DMS79 treated with DMSO at 0.1 percent for 48 hours (cell line): ENCODE measurements at places on chromosomes 5 and 9.

GRCh38 chr9:69292078-69292477 lies 32.9 kb upstream of the ENTREP1 start:
- no peak for DNase-seq

DNA sequence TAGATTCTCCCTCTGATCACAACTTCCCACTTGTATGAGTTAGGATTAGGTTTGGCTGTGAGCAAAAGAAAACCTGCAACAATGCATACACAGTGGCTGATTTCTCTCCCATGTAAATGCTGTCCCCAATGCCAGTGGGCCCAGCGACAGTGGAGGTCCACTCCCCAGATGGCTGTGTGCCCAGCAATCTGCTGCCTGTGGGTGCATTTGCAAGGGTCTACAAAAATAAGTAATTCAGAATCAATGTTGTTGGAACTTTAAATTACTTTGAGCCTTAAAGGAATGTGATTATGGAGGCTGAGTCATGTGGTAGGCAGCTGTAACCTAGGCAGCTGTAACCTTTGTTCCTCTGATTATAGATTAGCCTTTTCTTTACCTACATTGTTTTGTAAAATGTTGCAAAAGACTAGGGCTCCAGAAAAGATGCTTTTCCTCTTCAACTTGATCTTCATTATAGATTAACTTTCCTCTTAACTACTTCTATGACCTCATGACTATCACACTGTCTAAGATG lies 14.2 kb upstream of the MXD3 start:
- no peak for DNase-seq

- DNase-seq, result no peak
Measured at GRCh38 chr9:117815315-117815714, 111.1 kb downstream of the TLR4 start.

- DNase-seq, result no peak
Measured at GRCh38 chr5:58075907-58076306, 384.0 kb downstream of the PLK2 start.

- DNase-seq, result no peak
Measured at GRCh38 chr9:20940447-20941173, 90.8 kb downstream of the HACD4 start.

DNA sequence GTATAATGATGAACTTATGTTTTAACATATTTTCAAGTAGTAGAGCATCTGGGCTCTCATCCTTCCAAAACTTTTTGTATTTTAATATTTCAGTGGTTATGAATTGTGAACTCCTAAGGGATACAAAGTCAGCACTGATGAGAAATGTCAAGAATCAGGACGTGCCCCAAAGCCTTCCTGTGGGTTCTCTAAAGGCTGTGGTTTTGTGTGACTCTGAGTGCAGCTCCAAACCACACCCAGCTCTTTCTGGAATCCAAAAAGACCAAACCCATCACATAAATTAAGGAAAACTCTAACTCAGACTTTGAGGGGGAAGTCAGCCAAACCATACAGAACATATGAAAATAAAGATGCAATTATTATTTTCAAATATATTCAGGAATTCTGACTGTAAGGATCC lies 40.8 kb upstream of the SMU1 start:
- DNase-seq, result no peak

- no peak for DNase-seq
Measured at GRCh38 chr5:107815109-107815508, 144.4 kb upstream of the EFNA5 start.

DNA sequence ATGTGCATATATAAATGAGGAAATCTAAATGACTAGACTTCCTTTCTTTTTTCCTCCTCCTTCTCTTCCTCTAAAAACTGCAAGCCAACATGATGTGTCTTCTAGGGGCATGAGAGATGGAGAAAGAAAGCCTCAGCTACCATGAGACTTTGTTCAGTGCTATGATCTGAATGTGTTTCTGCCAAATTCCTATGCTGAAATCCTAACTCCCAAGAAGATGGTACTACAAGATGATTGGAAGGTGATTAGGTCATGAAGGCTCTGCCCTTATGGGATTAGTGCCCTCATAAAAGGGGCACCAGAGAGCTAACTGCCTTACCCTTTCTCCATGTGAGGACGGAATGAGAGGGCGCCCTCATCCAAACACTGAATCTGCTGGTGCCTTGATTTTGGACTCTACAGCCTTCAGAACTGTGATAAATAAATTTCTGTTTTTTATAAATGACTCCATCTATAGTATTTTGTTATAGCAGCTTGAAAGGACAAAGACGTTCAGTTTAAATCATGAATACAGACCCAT lies 72.2 kb upstream of the IL6ST start:
- no peak for DNase-seq

DNA sequence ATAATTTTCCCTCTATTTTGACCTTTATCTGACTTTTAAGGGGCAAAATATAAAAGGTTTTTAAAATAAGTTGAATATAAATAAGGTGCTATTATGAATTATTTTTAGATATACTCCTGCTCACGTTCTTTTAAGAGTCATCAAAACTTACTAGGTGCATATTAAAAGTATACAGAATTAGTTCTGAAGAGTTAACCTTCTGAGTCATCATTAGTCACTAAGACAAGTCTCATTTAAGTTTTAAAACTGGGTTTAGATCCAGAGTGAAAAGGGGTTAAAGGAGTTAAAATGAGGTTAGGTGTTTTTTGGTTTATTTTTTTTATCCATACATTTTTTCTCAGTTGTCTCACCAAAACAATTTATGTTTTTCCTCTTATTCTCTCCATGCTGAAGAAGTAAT lies 41.7 kb downstream of the SMIM15 start:
- no peak for DNase-seq

GRCh38 chr5:107428303-107428813 lies 242.4 kb downstream of the EFNA5 start:
- DNase-seq, result no peak

- no peak for DNase-seq
Measured at GRCh38 chr9:112411626-112412027, 31.7 kb downstream of the HSDL2 start.

GRCh38 chr5:169706071-169706470 lies 69.0 kb downstream of the DOCK2 start:
- DNase-seq, result no peak

- DNase-seq, result no peak
Measured at GRCh38 chr9:87620731-87621322, 105.1 kb upstream of the CTSL start.

DNA sequence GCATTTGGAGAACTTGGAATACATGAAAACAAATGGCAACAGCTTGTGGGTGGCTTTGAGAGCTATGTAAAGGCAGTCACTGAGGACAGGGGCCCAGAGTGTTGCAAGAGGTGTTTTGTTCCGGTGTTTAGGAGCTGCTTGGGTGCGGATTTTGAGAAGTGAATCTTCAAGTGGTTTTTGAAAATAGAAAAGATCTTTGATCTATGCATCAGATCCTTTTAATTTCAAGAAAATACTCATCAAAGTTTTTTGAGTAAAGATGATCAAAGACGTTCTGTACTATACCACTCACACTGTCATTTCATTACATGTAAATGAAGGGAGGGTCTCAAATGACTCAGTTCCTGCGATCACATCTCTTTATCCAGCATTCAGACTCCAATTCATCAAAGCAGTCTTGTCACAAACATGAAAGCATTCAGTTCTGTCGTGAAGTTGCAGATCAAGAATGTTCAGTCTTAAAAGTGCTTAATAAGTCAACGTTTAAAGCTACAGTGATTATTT lies 112.5 kb downstream of the WDR41 start:
- no peak for DNase-seq

DNA sequence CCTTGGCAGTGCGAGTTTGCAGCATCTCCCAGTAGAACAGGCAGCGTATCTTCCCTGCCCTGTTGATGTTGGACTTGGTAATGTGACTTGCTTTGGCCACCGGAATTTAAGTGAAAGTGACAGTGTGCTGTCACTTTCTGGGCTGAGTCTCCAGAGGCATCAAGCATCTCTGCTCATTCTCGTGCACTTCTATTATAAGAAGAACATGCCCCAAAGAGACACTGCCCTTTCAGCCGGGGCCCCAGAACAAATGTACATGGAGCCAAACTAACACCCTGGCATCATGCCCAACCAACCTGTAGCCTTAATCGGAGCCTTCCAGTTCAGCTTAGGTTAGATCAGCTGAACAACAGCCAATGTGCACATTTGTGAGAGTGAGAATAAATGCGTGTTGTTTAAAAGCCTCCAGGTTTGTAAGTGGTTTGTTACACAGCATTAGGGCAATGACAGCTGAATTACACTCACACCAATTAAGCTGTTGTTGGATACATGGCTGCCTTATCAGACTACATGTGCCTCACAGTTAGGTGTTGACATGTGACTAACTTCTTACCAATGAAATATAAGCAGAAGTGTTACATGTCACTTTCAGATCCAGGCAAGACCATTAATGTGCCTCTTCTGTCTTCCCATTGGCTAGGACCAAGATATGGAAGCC lies 22.1 kb upstream of the FRMD3 start:
- DNase-seq, result no peak

GRCh38 chr9:18588002-18588401 lies 114.0 kb downstream of the ADAMTSL1 start:
- no peak for DNase-seq

DNA sequence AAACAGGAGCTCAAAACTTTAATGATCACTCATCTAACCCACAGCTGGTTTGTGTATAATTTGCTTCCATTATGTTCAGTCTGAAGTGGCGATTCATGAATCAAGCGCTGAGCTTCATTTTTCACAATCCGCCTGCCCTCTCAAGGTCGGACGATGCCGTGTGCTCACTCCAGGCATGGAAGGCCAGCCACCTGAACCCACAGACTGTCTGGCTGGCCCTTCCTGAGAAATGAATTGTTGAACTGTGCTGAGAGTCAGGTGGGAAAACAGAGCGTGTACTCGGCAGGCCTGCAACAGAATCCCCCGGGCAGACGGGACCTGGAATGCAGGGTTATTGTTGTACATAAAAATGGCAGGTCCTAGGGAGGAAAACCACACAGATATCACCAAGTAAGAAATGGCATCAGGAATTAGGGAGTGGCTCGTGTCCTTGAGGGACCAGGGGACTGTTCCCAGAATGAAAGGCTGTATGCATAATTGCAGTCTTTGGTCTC lies 375.7 kb downstream of the IRX2 start:
- peak; percentile 70 for DNase-seq

DNA sequence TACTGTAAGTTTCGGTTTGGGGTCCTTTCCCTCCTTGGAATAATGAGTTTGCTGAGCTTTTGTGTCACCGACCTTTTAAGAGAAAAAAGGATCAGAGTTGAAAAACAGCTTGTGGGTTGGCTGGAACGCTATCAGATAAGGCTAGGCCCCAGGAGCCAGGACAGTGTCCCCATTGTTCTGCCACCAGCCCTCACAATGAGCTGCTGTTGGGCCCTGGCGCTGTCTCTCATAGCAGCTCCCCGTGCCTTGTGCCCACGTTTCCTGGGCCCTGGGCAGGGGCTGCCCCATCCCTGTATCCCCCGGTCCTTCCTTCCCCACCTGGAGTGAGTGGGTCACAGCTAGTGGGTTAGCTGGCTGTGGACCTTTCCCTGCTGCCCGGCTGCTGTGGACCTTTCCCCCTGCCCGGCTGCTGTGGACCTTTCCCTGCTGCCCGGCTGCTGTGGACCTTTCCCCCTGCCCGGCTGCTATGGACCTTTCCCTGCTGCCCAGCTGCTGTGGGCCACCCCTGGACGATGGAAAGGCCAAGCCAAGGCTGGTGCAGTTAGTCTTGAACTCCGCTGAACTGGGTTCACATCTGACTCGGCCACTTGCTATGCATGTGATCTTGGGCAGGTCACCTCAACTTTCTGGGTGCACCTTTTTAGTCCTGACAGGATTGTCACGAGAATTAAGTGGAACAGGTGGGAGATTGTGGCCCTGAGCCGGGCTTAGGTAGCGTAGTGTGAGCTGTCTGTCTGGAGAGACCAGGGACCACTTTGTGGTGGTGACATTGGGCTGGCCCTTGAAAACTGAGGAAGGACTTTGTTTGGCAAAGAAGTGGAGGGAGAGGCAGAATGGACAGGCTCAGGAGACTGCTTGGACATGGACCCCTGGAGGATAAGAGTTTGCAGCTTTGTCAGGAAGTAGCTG lies 99.5 kb downstream of the DAB2IP start:
- DNase-seq, result no peak

- no peak for DNase-seq
Measured at GRCh38 chr9:68872026-68872501, 141.8 kb downstream of the PRKACG start.

GRCh38 chr5:17089690-17090089 lies 127.7 kb upstream of the BASP1 start:
- DNase-seq, result no peak

DNA sequence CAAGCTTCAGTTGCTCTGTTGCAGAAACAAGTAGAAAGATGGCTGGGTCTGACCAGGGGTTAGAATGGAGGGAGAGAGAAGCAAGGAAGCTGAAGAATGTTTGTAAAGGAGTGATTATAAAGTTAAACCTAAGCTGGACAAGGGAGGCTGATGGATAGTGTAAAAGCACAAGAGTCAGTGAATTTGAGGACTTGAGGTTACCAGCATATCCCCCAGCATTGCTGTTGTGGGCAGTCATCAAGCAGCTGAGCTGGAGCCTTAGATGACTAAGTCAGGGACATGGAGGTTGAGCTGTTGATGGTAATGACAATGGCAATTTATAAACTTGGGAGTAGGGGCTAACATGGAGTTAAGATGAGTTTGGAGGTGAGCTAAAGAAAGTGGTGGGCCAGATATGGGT lies 131.5 kb downstream of the ERCC6L2 start:
- DNase-seq, result no peak

GRCh38 chr9:123478160-123478559 lies 122.2 kb downstream of the CRB2 start:
- no peak for DNase-seq

DNA sequence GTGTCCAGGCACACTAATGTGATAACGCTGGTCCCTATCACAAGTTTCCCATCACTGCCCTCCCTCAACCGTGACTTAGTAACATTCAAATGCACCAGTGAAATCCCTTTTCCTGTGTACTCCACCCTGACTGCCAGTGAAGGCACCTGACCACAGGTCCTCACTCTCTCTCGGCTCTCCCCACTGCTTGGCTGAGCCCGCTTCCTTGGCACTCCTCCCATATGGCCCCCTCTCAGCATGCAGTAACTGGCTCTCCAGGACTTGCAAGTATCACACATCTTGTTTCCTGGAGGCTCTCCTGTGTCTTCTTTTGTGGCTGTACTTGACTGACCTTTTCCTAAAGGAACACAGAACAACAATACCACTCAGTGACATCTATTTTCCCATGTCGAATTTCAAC lies 292.0 kb upstream of the ZNF608 start:
- DNase-seq, result no peak
